ENCODE measurements at places on chromosomes 1 and 21.

DNA sequence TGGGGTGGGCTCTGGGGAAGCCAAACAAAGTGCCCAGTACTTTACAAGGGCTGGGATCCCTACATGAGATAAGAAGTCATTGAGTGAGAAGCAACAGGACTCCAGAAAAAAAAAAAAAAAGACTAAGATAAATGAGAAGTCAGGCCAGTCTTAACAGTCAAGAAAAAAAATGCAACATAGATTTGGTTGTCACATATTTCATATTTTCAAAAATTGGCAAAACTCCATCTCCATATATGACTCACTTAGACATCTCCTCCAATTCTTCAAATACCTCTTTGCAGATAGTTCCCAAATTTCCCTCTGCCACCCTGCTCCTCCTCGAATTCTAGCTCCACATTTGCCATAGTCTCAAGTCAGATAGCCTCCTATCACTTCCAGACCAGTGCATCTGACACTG, 20.9 kb upstream of the SIPA1L2 start:
- DNase-seq = no peak

DNA sequence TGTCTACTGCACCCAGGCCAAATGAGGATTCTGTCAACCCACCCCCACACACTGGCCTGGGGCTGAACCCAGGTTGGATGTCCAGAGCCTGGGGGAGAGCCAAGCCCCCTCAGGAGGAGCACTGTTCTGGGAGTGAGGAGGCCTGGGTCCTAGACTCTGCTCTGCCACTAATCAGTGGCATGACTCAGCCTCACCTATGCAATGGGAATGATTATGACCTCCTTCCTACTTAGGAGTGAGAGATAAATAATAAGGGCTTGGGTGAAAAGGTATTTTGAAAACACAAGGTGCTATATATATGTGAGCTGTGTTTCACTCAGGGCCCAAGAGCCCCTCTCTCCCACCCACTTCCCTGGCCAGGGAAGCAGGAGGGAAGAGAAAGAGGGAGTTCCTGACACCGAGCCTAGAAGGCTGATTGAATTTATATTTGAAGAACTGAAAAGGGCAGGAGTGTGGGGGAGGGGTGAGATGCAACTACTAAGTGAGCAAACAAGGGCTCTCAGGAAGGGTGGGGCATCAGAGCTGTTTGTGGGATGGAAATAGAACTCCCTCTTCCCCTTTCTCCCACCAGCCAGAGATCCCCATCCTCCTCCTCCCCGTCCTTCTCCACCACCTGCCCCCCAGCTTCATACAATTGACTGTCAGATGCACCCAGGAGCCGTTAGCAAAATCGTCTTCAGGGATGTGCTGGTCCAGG, 8.2 kb downstream of the IGSF9 start:
- DNase-seq = peak; percentile 27

DNA sequence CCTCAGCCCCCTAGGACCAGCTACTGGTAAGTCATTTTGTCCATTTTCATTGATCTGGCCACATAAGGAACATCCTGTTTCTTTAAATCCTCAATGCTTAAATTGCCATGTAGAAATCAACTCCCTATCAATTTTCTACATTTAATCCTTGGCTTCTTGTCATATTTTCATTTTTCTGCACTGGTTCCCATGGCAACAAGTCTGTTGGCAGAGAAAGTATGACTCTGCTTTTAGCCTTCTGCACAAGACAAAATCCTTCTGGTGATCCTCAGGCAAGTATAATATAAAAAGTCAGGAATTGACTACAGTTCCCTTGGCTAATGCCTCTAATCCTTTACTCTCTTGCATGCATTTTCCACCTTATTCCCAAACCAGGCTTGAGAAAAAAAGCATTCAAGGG, 65.0 kb downstream of the LRRC40 start:
- DNase-seq = no peak

DNA sequence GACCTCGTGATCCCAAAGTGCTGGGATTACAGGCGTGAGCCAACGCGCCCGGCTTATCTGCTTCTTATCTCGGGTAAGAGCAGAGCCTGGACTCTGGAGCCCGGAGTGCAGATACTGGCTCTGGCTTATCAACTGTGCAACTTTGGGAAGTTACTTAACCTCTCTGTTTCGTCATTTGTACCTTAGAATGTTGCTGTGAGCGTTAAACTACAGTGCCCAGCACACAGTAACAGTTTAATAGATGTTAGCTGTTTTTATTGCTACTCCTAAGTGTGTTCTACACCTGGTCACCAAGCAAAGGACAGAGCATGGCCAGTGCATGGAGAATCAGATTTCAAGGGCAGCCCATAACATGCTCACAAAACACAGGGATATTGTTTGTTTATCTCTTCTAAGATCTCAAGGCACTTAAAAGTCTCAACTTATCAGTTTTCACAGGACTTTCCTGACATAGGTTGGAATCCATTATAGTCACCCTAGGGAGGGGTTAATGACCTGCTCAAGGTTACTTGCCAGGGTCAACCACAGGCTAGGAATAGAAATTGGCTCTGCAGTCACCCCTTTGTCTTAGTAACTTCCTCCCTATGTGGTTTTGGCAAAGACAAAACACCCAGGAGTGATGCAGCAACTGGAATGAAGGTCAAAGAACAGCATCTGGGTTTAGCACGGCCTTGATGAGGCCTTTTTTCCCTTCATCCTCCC, 22.5 kb upstream of the SRP9 start:
- no peak for DNase-seq

GRCh38 chr1:42145389-42145716, 7.9 kb upstream of the GUCA2B start:
- no peak for DNase-seq

DNA sequence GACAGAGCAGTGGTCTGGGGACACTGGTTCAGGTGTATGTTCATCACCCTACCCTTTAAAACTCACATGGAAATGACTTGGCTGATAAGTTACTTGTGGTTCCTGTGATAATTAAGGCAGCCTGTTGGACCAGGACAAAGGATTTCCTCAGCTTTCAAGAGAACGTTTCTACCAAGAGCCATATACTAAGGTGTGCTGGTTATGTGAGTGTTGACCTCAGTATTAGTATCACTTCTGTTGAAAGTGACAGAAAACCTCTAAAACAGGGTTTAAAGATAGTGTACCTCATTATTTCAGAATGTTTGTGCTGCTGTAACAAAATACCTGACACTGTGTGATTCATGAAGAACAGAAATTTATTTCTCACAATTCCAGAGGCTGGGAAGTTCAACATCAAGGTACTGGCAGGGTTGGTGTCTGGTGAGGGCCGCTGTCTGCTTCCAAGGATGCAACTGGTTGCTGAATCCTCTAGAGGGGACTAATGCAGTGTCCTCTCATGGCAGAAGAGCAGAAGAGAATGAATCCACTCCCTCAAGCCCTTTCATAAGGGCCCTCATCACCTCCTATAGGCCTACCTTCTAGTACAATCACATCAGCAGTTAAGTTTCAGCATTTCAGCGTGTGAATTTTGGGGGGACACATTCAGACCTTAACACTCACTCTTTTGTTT, 54.9 kb downstream of the UCK2 start:
- no peak for DNase-seq

GRCh38 chr1:193335806-193336428, 149.5 kb upstream of the B3GALT2 start:
- DNase-seq = no peak

- DNase-seq = no peak
Observed at GRCh38 chr1:116291024-116291423, 82.0 kb upstream of the ATP1A1 start.

- peak; percentile 57 for DNase-seq
Observed at GRCh38 chr21:15065392-15066122, 757 bp upstream of the NRIP1 start.

DNA sequence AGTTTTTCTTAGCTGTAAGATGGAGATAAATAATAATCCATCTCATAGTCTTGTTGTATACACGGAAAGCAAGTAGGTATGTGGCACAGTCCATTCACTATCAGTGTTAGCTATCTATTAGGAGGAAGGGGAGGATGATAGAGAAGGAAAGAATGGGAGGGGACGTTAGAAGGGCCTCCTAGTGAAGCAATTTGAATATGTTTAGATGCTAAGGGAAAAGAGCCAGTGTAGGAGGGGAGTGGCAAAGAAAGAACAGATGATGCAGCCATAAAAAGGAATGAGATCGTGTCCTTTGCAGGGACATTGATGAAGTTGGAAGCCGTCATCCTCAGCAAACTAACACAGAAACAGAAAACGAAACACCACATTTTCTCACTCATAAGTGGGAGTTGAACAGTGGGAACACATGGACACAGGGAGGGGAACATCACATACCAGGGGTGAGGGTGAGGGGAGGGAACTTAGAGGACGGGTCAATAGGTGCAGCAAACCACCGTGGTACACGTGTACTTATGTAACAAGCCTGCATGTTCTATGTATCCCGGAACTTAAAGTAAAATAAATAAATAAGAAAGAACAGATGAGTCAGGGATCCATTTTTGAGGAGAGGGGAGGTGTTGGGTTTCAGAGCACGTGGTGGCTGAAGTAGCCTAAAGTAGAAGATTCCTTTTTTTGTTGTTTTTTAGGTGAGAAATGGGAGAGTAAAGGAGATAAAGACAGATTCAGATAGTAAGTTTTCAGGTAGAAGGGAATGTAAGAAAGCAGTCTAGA, 124.1 kb downstream of the POU2F1 start:
- no peak for DNase-seq

DNA sequence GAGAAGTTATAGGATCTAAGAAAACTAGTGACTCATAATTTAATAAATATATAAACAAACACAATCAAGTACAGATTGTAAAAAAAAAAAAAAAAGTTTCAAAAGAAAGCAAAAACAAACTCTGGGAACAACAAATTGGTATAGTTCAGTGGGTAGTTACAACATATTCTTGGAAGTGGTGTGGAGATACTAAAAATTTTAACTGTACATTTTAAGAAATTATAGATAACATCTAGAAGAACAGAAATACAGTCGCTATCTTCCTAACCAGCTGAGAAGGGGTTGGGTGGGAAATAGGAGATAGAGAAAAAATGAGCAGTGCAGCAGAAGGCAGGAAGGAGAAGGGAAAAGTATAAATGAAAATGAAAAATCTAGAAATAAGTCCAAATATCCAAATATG, 70.5 kb downstream of the LRRC8C start:
- no peak for DNase-seq

- DNase-seq = no peak
Observed at GRCh38 chr1:119712342-119713038, 756 bp downstream of the PHGDH start.

DNA sequence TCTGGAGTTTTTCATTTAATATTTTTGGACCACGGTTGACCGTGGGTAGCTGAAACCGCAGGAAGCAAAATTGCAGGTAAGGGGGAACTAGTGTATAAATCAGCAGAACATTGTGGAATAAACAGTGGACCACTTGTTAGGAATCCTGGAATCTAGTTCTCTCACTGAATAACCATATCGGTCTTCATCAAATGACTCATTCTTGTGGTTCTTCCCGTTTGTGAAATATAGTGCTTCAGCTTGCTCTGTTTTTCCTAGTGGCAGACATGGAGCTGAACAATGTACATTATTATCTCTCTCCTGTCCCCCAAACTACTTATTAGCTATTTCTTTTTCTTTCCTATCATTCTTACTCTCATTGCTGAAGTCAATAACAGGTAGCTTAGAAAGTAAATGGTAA, 61.9 kb downstream of the HSPA13 start:
- DNase-seq = no peak

- DNase-seq = no peak
Observed at GRCh38 chr1:48003741-48004531, 6.8 kb upstream of the TRABD2B start.

GRCh38 chr21:33078907-33079582, 9.1 kb downstream of the OLIG1 start:
- DNase-seq = peak; percentile 75

- DNase-seq = peak; percentile 97
Observed at GRCh38 chr1:159889821-159890252, 10.1 kb downstream of the CFAP45 start.

DNA sequence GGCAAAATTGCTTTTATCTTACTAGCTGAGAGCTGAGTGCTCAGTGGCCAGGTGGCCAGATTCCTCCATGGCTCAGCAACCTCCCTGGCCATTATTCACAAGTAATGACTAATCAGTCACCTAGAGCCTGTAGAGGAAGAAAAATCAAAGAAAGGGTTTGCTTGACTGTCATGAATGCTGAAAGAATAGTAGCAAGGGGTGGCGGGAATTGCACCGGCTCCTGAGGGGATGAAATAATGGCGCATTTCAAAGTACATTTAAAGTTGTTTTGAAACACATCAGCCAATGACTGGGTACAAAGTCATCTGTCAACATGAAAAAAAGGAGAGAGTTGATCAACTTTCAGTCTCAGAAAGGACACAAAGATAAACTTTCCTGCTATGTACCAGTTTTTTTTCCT, 99.5 kb downstream of the OMA1 start:
- no peak for DNase-seq

- DNase-seq = no peak
Observed at GRCh38 chr1:74395571-74395970, 116.8 kb downstream of the LRRC53 start.

GRCh38 chr21:35375115-35375514, 326.0 kb upstream of the RUNX1 start:
- DNase-seq = no peak

- DNase-seq = no peak
Observed at GRCh38 chr1:100578201-100578600, 40.3 kb downstream of the GPR88 start.

- DNase-seq = no peak
Observed at GRCh38 chr1:222539951-222540597, 7.8 kb downstream of the HHIPL2 start.

- DNase-seq = no peak
Observed at GRCh38 chr1:2082064-2082463, 31.9 kb downstream of the PRKCZ start.

DNA sequence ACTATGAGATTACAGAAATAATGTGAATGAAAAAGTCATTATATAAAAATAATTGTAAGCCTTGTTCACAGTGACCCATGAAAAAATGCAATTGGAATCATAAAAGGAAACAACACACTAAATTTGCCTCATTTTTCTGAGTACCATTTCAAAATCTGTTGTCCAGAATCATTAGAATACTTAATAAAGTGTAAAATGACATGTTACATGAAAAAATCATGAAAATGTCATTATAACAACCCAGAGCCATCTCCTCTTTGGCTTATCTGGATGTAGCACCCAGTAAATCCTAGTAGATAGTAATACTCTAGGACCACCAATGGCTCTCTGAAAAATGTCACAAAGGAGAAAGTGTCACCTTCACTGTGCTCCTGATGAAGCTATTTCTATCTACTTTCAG, 76.5 kb downstream of the DDAH1 start:
- DNase-seq = no peak

DNA sequence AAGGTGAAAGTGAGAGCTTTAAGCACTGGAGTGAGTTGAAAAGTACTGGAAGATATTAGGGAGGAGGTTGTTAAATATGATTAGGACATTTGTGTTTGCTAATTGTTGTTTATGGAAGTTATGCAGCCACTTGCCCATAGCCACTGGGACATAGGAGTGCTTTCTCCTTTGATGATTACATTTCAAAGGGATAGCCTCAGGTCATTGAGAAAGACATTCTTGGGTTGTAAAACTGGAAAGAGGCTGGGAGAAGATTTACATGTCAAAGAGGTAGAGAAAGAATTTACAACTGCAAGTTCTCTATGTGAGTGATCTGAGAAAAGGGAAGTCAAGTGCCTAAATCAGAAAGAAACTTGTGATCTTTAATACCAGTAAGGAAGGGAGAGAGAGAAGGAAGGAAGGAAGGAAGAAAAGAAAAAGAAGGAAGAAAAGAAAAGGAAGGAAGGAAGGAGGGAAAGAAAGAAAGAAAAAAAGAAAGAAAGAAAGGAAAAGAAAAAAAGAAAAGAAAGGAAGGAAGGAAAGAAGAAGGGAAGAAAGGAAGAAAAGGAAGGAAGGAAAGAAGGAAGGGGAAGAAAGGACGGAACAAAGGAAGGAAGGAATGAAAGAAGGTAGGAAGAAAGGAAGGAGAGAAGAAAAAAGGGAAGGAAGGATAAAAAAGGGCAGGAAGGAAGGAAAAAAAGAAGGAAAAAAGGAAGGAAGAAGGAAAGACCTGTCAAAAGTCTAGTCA, 284.6 kb upstream of the DPYD start:
- DNase-seq = no peak

Measured in CD14-positive monocyte (primary cell).